ENCODE measurements at places on chromosomes 11 and 22.

GRCh38 chr11:92623055-92623454, 346.4 kb upstream of the MTNR1B start:
- no peak for DNase-seq

DNA sequence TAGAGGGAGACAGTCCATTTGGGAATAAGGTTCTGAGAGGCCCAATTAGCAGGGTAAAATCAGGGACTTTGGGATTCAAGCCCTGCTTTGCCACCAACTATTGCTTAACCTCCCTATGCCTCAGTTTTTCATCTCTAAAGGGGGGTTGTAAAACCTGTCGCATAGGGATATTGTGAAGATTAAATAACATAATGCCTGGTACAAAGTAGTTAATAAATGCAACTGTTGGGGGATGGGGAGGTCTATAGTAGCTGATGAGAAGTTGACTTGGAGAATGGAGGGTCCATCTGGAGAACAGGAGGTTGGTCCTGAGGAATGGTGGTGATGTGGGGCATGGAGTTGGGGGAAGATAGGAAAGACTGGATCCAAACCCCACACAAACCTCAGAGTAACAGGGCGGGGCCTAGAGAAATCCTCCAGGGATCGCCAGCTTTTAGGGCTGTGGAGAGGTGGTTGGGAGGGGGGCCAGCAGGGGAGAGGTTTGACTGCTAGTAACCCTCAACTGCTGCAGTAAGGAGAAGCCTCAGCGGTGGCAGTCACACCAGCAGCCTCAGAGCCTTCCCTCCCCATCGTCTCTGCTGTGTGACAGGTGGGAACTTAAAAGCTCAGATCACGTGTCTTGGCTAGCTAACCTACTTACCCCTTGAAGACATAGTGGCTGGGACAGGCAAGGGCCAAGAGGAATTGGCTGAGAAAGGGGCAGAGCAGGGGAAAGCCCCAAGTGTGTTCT, 1.1 kb upstream of the ABCG4 start:
- no peak for DNase-seq

GRCh38 chr11:40130427-40130826, 1329.0 kb downstream of the LRRC4C start:
- DNase-seq, result no peak

DNA sequence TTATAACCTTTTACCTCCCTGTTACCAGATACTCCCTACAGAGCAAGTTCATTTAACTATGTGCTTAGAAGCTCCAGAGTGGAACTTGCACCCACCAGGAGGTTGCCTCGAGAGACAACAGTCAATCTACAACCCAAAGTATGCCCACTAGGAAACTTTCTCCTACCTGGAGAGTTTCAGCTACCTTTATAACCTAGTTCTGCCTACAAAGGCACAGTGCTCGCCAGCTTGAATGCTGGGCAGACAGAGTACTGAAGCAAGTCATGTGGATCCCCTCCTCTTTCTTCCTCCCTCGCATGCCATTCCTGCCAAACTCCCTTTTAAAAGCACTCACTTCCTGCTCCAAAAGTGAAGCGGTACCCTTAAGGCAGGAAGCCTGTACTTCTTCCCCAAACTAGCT, 258.9 kb downstream of the SWAP70 start:
- no peak for DNase-seq

DNA sequence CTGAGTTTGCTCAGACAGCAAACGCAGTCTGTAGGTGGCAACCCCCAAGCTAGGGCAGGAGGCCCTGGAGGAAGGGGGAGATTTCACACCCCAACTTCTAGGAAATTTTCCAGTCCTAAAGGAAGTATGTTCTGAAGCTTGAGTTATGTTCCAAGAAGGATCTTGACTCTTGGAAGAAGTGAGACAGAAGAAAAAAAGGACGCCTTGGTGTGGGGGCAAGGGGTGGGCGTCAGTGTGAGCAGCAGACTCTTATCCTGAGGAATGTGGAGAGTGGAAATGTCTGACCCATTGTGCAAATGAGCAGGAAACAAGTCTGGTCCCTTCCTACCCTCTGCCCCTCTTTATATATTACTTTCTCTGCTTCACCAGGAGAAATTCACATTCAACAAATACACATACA, 368.5 kb upstream of the NARS2 start:
- DNase-seq, result no peak

- DNase-seq, result no peak
Measured at GRCh38 chr11:122922893-122923292, 40.3 kb downstream of the JHY start.

DNA sequence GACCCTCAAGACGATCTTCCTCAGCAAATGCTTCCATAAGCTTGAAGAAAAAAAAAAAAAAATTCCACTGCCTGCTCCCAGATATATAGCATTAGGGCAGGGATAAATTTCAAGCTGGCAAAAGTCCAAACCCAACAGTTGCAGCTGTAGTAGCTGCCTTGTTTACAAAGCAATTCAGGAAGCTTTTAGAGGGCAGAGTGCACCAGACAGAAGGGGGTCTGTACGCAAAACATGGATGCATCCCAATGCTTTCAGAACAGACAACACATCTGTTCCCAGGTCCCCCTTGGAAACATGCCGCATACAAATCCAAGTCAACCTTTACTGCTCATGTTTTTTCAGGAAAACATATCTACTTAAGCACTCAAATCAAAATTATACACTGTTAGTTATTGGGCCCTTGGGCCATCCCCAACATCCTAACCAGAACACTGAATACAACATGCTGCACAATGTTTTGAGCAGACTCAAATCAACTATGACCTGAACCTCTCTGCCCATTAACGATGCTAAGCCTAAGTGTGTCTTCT, 94.5 kb downstream of the CADM1 start:
- no peak for DNase-seq

DNA sequence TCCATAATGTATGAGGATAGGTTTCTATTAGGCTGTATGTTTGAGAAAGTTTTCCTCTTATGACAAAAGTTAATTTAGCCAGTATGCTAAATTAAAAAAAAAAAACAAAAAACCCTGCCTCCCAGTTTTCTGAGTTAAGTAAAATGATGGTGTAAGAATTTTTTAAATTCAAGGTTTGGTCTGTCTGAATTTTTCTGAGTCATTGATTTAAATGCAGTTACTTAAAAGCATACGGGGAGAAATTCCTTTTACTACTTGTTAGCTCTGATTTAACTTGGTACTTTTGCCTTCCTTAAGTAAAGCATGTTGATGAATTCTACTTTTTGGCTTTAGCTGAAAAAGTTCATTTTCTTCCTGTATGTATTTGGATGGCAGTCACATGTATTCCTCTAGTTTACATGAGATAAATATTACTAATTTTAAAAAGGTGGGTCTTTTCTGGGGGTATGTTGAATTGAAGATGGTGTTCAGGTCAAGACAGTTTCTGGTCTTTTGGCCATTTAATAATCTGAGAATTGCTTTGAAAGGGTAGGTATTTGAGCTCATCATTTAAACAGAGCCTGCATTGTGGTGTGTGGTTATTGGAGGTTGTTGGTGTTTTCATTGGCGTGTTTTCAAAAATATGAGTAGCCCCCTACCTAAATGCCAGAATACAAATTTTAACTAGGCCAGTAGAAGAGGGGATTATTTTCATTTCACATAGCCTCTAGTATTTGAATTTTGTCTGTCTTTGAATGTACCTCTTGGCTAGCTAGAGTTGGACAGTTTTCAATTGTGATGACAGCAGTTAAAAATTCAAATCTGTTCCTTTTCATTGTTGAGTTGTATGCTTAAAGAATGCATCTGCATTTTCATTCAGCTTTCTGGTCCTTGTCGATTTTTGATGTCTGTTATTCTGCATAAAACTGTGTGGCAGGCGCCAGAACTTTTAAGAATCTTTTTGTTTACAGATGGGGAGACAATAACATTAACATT, 64.7 kb downstream of the MTMR3 start:
- no peak for DNase-seq

DNA sequence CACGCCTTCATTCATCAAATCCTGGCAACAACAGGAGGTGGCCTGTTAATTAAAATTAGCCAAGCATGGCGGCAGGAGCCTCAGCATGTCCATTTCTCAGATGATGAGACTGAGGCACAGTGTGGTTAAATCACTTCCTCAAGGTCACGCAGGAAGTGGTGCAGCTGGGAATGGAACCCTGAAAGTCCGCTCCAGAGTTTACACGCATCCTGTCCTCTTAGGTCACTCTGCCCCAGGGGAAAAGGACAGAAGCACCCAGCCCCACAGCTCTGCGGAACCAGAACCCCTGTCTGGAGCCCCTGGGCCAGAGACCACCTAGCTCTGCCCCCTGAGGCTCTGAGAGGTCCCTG, 19.6 kb downstream of the RPL3 start:
- DNase-seq, result no peak

DNA sequence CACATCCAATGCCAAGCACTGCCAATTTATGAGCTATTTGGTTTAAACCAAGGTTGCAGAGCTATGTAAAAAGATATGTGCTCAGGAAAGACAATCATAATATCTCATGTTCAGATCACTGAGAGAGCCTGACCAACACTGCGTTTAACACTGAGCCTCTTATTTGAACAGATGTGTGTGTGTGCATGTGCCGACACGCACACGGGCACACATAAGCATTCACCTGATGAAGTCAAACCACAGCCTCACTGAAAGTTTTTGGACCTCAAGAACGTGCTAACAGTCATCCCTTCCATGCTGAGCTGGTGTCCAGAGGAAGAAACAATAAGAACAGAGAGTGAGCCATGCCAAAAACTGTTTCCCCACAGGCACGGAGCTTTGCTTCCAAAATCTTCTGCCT, 23.4 kb downstream of the HPS4 start:
- no peak for DNase-seq

- no peak for DNase-seq
Measured at GRCh38 chr11:119254239-119254638, 48.1 kb downstream of the CBL start.

DNA sequence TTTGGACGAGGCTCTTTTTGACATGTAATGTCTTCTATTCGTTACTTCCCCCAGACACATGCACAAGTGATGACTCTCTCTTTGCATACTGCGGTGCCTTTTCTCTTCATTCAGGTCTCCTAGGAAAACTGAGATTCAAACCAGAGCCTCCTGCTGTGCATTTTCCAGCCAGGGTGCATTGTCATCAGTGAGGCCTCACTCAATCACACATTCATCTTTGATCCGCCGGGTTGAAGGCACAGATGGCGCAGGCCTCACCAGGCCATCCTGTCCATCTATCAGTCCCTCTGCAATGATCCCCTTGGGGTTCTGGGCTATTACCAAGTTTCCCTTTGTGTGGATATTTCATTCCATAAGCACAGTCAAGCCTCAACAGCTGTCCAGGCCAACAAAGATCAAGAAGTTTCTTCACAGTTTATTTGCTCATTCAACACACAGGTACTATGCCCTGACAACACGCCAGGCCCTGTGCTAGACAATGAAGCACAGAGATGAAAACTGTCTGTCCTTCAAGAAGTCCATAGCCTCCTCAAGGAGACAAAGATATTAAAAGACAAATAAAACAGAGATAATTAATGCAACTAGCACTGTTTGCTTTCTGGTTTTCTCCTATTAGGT, 107.8 kb downstream of the LARGE1 start:
- DNase-seq, result no peak

GRCh38 chr11:35723913-35724312, 61.3 kb downstream of the TRIM44 start:
- no peak for DNase-seq

DNA sequence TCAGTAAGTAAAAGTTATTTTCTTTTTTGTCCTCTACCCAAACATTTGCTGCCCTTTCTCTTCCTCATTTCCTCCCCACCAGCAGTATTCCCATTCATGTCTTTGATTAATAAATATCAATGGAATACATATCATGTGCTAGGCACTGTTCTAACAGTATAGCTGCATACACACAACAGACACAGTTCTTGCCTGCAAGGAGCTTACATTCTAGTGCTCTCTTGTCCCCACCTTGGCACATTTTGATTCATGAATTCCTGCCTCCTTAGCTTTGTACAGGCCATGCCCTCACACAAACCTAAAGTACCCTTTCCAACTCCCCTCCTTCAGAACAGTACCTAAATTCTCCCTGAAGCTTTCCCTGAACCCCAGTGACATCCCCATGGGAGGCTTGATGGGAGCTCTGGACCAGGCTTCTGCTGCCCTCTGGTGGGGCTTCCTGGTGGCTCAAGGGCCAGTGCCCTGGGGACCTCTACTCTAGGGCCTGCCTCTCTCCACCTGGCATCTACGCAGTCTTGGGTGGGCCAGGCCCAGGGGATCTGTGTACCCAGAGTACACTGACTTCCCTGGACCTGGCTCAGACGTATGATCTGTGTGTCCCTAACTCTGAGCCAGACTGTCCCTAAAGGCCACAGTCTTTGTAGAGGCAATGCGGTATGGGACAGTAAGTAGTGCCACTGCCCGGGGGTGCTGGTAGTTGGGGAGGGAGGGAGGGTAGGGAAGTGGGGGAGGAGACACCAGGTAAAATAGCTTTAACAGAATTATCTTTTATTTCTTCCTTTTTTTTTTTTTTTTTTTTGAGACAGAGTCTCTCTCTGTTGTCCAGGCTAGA, 14.1 kb downstream of the RPS13 start:
- DNase-seq, result peak; percentile 61
